ENCODE measurements at places on chromosomes 12 and 14. TPM values are rescaled to one million over a fixed set of nuclear protein-coding genes. Genes with fewer than 3 reads are reported as not detected.
A peak's percentile ranks its signal among the peaks of the same experiment; 100 is the strongest.

DNA sequence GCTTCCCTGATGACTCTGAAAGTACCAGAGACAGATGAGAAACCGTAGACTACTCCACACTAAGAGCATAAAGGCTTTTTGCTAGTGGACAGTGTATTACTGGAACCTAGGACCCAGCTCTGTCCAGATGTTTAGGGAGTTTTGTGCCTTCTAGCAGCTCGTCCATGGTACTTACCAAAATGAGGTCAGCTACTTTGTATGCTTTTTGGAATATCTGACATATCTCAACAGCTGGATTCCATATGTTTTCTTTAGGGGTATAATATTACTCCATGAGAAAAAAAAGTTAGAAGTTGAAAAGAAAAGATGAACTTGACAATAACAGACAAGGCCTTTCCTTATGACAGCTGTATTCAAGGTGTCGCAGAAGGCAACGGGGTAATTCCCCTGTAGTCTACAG, 32.1 kb upstream of the FRMD6 start:
- DNase-seq: no peak

DNA sequence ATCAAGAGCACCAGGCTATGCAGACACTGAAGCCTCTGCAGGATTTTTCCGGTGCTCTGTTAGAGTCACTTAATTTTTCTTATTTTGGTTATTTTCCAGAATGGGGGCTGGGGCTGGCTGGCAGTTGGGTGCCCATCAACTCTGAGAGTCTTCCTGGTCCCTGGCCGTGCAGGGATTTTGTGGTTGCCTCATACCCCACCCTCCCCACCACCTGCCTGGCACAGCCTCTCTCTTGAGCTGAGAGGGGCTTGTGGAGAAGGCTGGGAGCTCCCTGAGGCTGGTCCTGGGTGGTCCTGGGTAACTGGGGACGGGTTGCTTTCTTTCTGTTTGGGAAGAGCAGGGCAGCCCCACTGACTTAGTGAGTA, 23.3 kb downstream of the LRTM2 start:
- no peak for DNase-seq

DNA sequence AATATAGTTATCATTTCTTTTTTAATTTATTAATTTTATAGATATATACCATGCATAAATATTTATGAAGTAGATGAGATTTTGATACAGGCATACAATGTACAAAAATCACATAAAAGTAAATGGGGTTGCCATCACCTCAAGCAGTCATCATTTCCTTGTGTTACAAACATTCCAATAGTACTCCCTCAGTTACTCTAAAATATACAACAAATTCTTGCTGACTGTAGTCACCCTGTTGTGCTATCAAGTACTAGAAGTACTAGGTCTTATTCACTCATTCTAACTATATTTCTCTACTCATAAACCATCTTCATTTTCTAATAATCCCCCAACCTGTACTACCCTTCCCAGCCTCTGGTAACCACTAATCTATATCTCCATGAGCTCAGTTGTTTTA, 432.6 kb upstream of the SYT1 start:
- DNase-seq: no peak

DNA sequence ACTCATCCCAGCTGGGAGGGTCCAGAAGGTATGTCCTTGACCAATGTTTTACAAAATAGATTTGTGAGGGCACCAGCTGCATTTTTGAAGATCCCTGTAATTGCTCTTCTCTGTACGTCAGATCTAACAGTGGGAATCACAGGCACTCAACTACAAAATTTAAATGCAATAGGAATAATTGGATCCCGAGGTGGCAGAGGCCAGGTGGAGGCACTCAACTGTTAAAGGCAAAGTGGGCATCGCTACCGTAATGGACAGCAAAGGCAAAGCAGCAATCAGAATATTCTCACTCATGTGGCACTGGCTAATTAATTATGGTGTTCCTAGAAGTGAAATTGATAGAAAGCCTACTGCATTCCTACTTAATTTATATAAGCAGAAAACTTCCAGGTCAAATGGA, 27.9 kb upstream of the PSMC1 start:
- DNase-seq: no peak

DNA sequence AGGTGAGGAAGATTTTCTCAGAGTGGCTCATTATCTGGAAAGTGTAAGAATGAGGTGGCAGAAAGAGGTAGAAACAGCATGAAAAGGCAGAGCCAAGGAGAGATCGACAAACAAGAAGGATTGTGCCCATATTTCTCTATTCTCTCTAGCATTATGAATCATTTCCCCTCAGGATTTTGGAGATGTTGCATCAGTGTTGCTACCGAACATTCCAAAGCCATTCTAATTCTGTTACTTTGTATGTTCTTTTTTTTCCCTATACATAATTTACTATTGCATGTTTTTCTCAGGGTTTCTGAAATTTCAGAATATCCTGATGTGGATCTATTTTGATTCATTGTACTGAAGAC, 61.4 kb downstream of the KICS2 start:
- no peak for DNase-seq

GRCh38 chr12:11958221-11959091, 112.3 kb upstream of the BCL2L14 start:
- peak; percentile 76 for DNase-seq

DNA sequence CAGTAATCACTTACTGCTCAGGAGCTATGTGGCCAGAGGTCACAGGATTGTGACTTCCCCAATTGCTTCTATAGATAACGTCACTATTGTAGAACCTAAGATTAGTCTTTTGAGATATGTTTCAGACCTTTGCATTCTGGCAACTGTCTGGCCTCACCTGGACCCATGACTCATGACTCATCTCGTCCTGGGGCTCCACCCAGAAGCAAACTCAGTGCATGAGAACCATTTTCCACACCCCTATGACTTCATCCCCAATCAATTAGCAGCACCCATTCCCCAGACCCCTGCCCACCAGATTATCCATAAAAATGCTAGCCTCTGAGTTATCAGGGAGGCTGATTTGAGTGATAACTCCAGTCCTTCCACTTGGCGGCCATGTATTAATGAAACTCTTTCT, 186.9 kb downstream of the EMP1 start:
- DNase-seq: no peak

DNA sequence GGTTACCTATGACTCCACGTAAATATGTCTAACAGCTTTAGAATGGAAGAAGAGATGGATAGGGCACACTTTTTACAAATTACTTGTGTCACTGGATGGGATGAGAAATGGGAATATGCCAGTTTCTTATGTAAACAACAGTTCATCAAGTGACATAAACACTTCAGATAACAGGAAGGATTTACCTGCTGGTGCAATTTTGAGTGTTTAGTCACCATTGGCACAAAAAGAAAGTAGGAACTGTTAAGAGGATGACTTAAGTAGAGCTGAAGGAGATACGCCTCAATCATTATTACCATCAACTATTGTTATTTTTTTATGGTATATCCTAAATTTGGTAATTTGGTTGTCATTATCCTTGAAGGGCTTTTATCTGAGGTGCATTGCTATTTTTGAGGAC, 83.2 kb downstream of the RMST start:
- DNase-seq: no peak

DNA sequence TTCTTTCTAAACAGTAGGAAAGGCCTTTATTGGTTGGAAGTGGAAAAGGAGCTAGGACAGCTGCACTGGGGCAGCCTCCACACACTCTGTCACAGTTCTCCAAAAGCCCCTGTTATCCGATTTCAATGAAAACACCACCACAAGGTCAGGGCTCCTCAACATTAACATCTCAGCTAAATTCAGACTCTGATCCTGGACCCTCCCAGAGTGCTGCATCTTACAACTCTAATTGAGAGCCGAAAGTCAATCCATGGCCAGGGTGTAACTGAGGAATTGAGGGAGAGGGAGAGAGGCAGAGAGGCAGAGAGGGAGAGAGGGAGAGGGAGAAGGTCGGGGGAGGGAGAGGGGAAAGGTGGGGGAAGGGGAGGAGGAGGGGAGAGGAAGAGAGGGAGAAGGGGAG, 32.1 kb downstream of the DICER1 start:
- no peak for DNase-seq

GRCh38 chr12:39606712-39607423, 12.7 kb downstream of the ABCD2 start:
- DNase-seq: no peak

DNA sequence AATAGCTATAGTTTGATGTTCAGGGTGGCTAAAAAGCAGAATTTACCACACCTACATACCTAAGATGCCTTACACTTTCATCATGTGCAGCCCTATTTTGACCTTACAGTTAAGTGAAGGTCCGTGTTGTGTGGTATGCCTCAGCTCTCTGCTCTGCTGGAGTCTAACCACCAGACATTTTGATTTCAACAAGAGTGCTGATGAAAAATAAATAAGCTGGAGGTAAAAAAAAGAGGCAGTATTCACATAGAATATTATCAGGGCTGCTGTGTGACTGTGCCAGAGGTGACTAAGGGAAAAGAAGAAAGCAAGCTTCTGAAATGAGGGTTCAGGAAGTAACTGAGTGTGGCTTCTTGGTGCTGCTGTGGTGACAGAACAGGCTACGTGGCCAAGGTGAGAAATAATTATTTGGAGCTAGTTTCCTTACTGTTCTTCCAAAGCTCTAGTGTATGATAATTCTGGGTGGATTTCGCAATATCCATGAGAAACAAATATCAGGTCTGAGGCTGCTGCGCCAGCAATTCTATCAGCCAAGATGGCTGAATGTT, 188.8 kb downstream of the STXBP6 start:
- DNase-seq: no peak

- DNase-seq: no peak
Measured at GRCh38 chr14:69270795-69271708, 11.1 kb downstream of the GALNT16 start.

GRCh38 chr12:1189163-1189562, 198.1 kb downstream of the ERC1 start:
- no peak for DNase-seq

GRCh38 chr12:91040096-91040755, 17.6 kb downstream of the KERA start:
- no peak for DNase-seq

- no peak for DNase-seq
Measured at GRCh38 chr14:52735921-52736489, 6.0 kb downstream of the STYX start.

DNA sequence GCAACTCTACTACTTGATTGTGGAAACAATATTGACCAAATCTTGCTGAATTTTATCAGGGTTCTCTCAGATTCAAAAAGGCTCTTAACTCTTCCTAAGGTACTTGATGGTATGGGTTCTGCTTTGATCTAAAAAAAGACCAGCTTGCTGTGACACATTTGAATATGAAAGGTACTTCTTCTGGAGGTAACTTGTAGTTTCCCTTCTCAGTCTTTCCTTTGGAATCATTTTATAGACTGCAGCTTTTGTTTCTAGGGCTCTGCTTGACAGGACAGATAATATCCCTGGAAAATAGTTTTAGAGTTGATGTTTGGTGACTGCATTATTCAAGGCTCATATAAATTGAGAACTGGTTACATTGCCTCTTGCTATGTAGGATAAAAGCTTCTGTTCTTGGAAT, 251.9 kb downstream of the FUT8 start:
- no peak for DNase-seq

- no peak for DNase-seq
Measured at GRCh38 chr12:111792155-111792855, 25.6 kb downstream of the ALDH2 start.

GRCh38 chr12:4392223-4392742, 12.8 kb upstream of the FGF23 start:
- peak; percentile 5 for DNase-seq

The DNAJC22 gene
- not detected for total RNA-seq

The ANKS1B gene
- total RNA-seq: 0.19 TPM

Measured in activated T-cell treated with anti-CD3 and anti-CD28 coated beads, Interleukin-2, amount 50 U/mL, for 72 hours (primary cell).